ENCODE measurements at places on chromosomes 12 and 14.

- DNase-seq: no peak
Measured at GRCh38 chr12:6821591-6822425, at the start of gene GPR162. TSS of gene GPR162 (plus strand) at chr12:6821821. CDS start at chr12:6823899, 2,078 bp downstream.

- no peak for DNase-seq
Measured at GRCh38 chr12:46390881-46391280, 18.3 kb upstream of the SLC38A2 start.

DNA sequence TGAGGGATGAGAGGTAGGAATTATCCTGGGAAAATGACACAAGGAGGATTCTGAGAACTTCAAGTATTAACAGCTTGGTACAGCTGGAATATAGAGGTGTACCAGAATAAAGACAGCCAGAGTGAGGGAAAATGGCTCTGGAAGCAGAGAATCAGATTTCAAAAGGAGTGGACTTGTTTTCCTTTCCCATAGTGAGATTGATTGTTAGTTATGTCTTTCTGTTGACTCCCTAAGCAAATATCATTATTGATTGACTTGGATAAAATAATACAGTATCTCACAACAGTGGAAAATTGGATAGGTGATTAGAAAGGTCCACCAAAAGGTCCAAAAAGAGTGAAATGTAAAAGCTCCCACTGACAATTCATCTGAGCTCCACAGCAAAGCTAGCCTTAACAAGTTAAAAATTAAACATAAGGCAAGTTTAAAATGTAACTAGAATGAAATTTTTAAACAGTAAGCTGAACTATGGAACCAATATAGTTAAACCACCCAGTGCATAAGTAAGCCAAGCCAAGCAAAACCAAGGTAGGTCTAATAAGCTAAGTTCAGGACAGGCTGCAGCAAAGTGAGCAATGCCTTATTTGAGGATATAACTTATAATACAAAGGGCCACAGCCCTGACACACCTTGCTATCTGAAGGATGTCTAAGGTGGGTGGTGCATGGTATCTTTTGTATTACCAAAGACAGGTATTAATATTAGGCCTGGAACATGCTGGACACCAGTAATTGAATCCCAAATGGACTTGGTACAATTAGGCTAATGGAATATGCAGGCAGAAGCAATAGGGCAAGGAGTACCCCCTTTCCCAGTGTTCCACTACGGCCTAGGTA is 21.8 kb downstream of the ENTPD5 start:
- DNase-seq: no peak

- DNase-seq: no peak
Measured at GRCh38 chr12:108598553-108599250, 818 bp upstream of the TMEM119 start.

DNA sequence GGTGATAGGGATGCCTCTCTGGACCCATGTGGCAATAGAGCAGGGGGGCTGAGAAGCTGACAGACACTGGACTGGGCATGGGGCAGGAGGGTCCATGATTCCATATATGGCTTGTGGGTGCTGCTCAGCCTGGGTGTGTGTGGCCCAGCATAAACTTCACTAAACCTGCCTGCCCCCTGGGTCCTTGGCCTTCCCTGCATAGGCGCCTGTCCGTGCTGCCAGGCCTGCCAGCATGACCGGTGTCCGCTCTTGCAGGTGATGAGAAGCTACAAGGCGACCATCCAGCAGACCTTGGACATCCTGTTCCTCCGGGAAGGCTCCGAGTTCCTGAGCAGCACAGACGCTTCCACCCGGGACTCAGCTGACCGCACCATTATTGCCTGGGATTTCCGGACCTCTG is 61.6 kb downstream of the BEGAIN start:
- no peak for DNase-seq

- DNase-seq: no peak
Measured at GRCh38 chr12:71591601-71592000, 72.0 kb downstream of the ZFC3H1 start.

- DNase-seq: no peak
Measured at GRCh38 chr14:73796893-73797542, 54.6 kb upstream of the PTGR2 start.

DNA sequence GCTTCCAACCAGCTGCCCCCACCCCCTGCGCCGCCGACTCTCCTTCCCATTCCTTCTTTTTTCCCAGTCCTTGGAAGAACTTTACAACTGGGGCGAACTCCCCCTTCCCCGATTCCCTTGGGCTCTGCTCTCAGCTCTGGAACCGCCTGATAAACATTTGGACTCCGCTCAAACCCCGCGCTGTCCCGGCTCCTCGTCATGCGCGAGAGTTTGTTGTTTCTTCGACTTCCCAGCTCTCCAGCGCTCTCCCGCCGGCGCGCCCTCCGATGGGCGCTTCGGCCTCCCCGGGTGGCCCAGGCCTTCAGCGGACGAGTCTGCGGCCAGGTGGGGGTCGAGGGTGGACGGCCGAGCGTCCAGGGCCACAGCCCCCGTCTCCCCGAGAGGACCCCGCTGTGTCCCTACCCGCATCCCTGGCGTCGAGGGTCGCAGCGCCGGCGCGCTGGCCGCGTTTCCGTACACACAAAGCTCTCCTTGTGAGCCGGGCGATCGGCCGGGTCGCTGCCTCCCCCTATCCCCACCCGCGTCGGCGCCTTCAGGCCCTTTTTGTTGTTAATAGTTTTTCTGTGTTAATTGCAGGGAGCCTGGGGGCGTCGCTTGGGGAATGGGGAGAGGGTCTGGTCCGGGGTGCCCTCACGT is 847 bp downstream of the MMP14 start:
- DNase-seq: no peak

GRCh38 chr14:24426912-24427536 is 2.4 kb downstream of the CBLN3 start:
- no peak for DNase-seq

DNA sequence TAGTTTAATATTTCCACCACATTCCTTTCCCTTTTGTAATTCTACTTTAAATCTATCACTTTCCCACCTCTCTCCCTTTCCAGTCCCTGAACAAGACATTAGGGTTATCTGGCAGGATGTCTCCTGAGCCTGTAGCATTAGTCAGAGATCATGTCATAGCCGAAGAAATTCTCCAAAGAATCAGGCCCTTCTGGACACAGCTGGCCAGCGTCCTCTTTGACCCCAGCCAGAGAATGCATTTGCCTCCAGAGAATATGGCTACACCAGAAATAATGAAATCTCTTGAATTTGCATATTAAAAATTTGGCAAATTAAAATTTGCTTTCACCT is 56.7 kb downstream of the NTF3 start:
- DNase-seq: no peak

GRCh38 chr12:118238888-118239287 is 103.0 kb downstream of the PEBP1 start:
- no peak for DNase-seq

- no peak for DNase-seq
Measured at GRCh38 chr12:8590842-8591545, 21.7 kb downstream of the AICDA start.

GRCh38 chr12:95390192-95390591 is 83.8 kb upstream of the METAP2 start:
- no peak for DNase-seq

All from D721Med (cell line).